ENCODE measurements at places on chromosomes 2 and 18.

DNA sequence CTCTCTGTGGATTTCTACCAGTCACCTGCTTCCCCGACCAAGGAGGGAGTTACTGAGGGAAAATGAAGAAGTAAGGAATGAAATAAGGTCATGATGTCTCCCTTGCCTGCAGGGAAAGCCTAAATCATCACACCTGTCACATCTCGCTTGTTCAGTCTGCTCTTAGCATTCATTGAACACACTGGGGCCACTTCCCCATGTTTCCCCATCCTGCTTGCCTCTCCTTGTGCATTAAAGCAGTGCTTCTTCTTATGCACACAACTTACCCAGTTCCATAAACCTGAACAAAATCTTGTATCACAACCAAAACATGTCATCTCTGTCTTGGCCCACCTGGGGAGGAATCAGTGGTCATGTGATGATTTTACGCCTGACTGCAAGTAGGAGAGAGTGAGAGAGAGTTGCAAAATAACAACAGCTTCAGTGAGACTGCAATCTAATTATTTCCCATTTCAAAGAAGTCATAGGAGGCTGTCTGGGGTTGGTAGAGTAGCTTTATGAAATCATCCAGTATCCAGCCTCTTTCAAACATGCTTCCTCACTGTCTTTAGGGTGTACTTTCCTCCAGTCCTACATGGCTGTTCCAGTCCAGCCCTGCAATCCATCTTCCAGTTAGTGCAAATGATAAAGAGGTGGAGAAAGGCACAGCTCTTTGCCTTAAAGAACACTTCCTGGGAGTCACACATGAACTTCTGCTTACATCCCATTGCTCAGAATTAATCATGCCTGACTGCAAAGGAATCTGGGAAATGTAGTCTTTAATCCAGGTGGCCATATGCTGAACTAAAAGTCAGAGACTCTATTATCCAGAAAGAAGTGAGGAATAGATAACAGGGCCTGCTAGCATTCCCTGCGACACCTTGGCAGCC is 220.1 kb downstream of the HAUS1 start:
- peak; percentile 35 for DNase-seq

DNA sequence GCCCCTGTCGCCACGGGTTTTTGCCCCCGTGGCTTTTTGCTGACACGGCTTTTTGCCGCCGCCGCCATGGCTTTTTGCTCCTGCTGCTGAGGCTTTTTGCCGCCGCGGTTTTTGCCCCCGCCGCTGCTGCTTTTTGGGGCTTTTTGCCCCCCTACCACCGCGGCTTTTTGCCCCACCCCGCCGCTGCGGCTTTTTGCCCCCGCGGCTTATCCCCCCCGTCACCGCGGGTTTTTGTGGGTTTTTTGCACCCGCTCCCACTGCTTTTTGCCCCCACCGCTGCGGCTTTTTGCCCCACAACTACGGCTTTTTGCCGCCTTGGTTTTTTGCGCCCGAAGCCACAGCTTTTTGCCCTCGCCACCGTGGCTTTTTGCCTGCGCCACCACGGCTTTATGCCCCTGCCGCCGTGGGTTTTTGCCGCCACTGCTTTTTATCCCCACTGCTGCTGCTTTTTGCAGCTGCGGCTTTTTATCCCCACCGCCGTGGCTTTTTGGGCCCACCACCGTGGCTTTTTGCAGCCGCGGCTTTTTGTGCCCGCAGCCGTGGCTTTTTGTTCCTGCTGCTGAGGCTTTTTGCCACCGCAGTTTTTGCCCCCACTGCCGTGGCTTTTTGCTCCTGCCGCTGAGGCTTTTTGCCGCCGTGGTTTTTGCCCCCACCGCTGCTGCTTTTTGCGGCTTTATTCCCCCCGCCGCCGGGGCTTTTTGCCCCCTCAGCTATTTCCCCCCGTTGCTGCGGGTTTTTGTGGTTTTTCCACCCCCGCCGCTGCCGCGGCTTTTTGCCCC is 2798.0 kb upstream of the TEKT4 start:
- no peak for DNase-seq

DNA sequence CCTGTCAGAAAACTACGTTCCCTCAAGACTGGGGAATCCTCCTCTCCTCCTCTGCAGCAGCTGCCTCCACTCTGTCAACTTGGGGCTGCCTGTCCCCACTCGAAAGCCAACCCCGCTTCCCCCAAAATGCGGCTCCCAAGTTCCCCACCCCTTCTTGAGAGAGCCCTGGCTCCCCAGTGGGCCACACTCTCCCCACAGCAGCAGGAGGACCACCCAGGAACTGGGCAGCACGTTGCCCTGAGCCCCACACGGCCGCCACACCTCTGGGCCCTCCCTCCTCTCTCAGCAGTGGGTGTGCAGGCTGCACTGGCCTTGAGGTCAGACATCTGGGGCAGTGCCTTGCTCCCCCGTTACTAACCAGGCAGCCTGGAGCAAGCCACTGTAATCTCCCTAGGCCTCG is 9.6 kb upstream of the TEX51 start:
- no peak for DNase-seq

DNA sequence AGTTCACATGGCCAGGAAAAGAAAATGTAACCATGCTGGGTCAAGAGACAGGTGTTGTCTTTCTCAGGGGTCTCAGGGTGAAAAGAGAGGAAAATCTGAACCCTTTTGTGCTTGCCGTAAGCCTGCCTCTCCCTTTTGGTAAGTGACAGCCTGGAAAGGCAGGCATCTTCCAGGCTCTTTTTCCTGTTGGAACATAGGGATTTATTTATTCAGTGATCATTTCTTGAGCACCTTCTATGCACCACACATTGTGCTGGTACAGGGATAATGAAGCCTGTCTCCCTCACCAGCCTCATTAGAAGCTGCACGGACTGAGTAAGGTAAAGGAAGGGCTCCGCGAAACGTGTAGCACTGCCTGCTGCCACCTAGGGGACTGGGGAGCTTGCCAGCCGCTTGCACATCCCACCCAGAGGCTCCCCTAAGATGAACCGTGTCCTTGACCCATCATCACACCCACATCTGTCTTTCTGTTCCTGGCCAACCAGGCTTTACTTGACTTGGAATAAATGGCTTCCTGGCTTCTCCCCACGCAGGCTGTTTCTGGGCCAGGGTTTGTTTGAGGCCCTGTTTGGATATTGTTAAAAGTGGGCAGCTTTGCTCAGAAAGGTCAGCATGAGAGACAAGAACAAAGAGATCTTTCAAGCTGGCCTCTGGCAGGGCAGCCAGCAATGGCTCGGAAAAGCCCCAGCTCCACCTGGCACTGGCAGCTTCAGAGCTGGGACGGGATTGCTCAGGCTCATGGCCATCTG is 73.3 kb upstream of the MCFD2 start:
- no peak for DNase-seq

DNA sequence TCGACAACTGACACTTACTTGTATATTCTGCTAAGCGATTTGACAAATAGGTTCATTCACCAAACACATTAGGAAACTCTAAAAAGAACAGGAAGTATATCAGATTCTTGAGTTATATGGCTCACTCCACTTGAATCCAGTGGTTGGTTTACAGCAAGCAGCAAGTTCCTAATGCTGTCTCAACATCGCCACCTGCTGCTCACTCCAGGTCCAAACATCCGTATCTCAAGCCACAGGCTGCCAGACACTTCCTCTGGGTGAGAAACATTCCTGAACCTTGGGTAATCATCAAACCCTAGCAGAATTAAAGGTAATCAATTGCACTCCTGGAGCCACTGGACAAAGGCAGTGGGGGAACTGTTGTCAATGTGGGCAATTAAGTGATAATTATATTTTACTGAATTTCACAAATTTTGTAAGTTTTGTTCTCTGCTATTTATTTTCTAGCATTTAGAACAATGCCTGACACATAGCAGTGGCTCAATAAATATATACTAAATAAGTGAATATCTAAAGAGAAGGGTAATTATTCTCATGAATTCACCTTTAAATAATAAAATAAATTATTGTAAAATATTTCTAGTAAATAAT is 107.1 kb upstream of the TTN start:
- DNase-seq, result peak; percentile 34

GRCh38 chr2:214393796-214394195 is 17.1 kb upstream of the VWC2L start:
- DNase-seq, result no peak

Data from NCI-H187 (cell line).